Stimulated activated CD4-positive, alpha-beta T cell treated with anti-CD3 and anti-CD28 coated beads, Interleukin-4, amount 100 ng/mL, for 4 hours (primary cell): ENCODE measurements at places on chromosomes 1 and 21.

DNA sequence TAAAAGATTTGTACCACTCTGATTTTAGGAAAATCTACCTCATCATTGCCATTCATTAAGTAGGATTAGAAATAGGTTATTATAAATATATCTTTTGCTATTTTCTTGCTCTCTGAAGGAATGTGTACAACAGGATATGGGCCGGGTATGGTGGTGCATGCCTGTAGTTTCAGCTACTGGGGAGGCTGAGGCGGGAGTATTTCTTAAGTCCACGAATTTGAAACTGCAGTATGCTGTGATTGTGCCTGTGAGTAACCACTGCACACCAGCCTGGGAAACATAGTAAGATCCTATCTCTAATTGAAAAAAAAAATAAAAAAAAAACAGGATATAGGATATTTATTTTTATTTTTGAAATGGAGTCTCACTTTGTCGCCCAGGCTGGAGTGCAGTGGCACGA is 50.0 kb downstream of the CLIC4 start:
- DNase-seq, result no peak

GRCh38 chr1:58762806-58763205 is 21.0 kb downstream of the JUN start:
- no peak for DNase-seq

DNA sequence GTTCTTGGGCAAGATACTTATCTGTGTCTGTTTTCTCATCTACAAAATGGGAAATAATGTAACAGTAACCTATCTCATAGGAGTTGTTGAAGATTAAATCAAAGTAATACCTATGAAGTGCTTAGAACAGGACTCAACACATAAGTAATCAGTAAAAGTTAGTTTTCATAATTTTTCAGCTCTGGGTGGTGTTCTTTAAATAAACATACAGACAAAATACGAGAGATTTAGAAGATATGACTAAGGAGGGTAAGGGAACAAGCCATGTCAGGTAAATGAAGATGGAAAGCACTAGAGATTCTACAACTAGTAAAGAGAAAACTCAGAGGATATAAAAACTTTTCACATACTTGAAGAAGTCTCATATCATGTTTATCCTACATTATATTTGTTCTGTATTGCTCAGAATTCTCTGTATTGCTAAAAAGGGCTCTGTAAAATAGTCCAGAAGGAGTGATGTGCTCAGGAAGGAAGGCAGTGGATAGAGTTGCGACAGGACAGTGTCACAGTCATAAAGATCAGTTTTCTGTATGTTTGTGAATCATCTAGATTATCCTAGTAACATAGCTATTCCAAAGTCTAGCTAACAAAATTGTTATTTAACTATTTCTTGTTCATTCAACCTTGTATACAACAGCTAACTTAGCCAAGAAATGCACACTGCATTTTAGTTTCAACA is 16.0 kb downstream of the LIN9 start:
- DNase-seq, result no peak

DNA sequence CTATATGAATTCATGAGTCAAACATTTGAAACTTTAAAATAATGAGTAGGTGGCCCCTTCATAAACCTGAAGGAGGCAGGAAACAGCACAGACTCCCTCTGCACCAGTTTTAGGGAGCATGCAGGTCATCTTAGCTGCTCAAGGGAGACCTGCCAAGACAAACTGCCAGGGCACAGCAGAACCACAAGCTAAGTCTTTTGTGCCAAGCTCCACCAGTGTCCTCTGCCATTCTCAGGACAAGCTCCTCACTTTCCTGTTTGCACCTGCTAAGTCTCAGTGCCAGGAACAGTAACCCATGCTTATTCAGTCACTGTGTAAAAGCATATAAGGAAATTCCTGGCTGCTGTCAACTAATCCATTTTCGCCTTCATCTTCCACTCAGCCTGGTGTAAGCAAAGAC is 368.9 kb downstream of the SEC16B start:
- no peak for DNase-seq

DNA sequence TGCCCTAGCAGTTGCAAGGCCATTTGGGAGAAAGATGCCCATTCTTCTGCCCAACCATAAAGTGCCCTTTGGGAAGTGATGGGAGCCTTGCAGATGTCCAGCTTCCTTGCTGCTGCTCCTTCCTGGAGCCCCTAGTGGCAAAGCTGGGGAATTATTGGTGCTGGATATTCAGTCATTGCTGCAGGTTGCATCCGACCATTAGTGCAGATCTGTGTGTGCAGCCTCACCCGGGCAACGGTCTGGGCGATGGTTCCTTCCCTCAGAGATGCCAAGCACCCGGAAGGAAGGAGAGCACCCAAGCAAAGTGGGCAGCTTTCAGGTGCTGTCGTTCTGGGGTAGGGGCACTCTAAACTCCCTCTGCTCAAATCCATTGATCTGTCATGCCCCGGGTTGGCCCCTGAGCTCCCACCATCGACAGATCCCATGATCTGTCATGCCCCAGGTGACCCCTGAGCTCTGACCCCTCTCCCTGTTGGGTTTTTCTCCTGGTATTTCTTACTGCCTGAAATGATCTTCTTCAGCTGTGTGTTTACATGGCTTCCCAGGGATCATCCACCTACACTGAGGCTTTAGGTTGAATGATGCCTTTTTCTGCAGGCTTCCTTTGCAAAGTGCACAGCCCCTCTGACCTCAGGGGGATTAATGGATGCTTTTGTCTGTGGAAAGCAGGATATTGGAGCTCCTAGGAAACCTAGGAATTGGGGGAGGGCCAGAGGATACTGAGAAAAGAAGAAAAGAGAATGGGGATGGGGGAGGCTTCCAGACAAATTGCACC is 467.5 kb downstream of the PTPRU start:
- DNase-seq, result no peak

DNA sequence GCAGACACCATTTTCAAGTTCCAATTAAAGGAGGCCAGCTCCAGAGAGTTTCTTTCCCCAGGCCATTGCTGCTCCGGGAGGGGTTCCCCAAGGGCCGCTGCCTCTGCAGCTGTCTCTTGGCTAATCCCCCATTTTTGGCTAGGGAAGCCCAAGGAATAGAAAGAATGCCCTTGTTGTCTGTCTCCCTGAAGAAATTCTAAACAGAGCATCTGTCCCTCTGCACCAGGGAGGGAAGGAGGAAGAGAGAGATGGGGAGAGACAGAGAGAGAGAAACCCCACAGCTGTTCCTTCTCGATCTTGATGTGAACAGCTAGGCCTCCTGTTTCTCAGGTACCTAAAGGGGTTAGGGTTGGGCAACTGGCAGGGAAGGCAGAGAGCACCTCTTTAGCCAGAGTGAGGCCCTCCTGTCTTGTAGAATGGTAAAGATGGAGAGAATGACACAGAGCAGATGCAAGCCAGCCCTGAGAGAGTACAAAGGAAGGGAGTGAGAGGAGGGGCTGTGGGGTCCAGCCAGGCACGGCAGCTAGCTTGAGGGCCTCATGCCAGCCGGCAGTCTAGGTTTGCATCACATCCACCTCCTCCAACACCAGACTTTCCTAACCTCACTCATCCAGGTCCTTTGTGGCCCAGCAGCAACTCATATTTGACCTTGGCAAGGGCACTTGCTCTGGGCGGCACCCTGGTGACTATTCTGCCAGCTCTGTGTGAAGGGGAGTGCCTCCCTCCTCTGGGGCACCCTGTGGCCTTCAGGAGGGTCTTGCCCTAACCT is 13.1 kb downstream of the OPTC start:
- DNase-seq, result no peak

GRCh38 chr1:240174734-240175133 is 83.1 kb downstream of the FMN2 start:
- no peak for DNase-seq

GRCh38 chr1:110150330-110151174 is at the start of gene SLC6A17:
TSS of gene SLC6A17 (plus strand) at chr1:110150494. CDS start at chr1:110166930, 16,436 bp downstream.
- no peak for DNase-seq

- DNase-seq, result no peak
Measured at GRCh38 chr1:57091642-57092041, 125.8 kb upstream of the C8B start.

DNA sequence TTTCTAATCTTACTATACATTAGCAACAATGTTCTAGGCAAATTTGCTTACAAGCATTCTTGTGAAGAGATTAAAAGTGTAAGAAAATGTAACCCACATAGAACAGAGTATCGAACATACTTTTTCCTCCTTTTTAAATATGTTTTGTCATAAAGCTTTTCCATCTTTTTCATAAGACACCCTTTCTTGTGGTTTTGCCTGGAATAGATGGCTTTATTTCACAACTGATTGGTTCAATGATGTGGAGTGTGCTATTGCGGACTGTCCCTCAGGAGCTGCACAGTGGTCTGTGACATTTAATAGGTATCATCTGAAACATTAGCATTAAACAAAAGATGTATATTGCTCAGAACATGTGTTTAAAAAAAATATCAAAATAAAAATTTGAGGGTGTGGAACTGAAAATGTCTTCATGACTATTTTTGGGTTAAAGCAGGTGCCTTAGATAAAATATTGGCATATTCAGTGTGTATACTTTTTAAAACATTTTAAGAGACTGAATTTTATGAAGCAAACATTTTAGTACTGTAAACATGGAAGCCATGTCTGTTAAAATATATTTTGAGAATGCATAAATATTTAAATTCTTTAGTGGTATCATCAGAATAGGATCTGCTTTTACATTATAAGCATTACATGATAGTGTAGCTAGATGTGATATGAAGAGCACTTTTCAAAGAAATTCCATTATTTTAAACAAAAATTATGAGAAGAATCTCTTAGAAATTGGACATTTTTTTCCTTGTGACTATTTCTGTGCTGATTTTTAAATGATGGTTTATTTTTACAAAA is 48.3 kb upstream of the C1orf146 start:
- DNase-seq, result no peak

GRCh38 chr1:43309405-43310025 is 8.7 kb downstream of the TIE1 start:
- no peak for DNase-seq

- no peak for DNase-seq
Measured at GRCh38 chr1:176193023-176193422, 14.1 kb downstream of the COP1 start.

DNA sequence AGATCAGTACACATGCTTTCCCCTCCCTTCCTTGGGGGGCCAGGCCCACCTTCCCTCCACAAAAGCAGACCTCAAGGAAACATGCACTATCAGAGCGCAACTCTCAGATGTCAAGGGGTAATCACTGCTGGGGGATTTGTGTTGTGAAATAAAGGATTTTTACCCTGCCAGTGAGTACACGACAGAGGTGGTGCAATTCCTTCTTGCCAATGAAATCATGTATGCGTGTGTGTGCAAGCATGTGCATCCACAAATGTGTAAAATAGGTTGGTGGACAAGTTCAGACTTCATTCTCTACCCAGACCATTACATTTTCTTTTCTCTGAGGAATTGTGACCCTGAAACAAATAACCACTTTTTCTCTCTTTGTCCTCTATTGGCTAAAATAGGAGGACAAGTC is 9.8 kb upstream of the NOS1AP start:
- DNase-seq, result no peak

DNA sequence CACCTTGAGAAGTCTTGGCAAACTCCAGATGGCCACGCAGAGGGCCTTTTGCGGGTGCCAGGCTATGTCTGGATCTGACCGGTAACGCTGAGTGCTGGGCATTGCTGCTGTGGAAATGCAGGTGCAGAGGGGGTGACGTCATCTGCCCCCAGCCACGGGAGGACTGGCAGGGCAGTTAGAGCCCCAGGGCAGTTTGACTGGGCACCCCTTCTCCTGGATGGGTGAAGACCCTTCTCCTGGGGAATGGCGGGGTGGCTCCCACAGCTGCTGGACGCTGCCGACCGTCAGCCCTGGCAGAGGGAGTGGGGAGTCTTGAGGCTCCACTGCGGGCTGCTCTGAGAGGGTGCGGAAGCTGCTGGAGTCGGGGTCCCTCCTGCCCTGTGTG is 12.6 kb upstream of the EDN2 start:
- DNase-seq, result no peak

- no peak for DNase-seq
Measured at GRCh38 chr1:65459397-65459768, 38.9 kb downstream of the LEPR start.

DNA sequence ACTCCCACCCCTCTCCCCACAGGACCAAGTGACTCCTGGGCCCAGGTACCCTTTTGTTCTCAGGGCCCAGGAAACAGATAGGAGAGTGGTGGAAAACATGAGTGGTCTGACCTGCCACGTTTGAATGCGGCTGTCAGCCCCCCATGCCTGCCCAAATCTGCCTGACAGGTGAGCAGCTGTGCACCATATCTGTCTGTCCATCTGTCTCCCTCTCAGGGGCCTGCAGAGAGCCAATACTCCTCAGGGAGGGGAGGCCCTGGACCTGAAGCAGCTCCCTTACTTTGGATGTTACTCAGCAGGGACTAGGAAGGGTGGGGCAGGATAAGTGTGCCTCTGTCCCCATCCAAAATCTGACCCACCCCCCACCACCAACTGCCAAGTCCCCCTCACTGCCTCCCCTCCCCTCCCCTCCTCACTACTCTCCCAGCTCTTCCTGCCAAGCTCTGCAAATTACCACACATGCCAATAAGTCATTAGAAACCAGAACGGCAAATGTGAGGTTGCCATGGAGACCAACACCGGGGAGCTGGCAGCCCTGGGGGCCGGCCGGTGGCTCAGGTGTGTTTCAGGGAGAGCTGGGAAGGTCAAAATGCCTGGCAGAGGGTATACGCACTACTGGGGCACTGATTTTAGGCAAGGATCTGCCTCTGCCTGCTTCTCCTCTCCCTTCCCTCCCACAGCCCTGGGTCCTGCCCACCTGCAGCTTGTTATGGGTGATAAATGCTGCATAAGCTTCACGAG is 11.5 kb downstream of the LRRN2 start:
- no peak for DNase-seq

DNA sequence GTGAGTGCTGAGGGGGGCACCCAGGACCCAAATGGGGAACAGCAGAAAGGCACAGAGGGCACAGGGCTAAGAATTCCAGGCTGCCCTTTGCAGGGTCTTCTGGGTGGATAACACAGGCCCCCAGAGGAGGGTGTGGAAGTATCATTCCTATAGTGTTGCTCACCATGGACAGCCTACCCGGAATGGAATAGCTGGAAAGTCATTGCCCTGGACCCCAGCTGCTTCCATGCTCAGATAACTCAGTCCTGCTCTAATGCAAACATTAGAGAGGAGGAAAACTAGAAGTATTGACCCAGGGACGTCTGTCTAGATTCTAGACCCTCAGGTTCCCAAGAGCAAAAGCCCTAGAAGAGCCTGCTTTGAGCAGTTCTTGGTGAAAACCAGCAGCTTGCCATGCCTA is 24.7 kb downstream of the SLC6A17 start:
- DNase-seq, result no peak

DNA sequence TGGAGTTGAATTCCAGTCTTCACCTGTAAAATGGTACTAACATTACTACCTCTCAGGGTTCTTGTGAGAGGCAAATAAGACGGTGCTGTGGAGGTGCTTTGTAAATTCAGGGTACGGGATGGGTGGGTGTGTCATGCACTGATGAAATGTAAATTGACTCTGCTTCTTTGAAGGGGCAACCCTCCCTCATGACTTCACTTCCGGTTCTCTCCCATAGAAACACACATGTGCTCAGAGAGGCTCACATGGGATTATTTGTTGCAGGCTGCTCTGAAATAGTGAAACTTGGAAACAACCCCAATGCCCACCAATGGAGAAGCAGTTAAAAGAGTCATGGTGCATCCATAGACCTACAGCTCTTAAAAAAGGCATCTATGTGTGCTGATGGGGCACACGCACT is 44.9 kb upstream of the SCMH1 start:
- DNase-seq, result no peak

GRCh38 chr1:10756842-10757241 is 39.6 kb downstream of the CASZ1 start:
- DNase-seq, result no peak
